Kasumi-1 (cell line): ENCODE measurements at places on chromosomes 6 and 20.

DNA sequence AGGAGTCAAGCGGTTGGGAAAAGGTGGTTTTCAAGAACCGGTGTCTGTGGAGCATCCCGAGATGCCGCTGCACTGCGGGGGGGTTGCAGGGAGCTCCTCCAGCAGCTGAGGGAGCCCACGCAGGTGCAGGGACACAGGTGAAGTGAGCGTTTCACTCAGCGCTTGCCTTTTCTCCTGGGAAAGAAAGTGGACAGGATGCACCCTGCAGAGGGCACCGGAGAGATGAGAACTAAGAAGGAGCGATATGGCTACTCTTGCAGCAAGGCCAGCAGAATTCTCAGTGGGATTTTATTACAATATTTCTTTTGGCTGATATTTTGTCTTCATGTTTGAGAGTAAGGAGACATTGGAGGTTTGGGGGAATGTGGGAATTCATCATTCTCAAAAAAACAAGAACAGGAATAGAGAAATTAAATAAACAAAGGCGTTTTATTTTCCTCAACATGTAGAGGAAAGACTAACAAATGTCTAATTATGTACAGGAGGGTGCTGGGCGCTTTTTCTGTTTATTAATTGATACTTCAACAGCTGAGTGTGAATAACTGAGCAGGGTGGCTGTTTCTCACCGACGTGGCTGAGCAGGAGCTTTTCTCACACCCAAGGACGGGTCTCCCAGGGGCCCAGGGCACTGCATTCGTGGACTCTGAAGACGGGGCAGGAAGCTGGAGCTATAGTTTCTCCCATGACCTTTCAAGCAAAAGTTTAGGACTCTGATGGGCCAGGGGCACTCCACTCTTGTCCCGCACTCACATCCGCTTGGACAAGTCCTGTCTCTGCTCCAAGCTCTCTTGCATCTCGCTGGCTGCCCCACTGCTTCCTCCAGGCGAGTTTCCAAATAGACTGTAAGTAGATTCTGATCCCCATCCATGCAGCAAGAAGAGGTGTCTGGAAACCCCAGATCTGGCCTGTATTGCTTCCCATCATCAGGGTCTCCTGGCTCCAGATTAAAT, 176.1 kb downstream of the SMOC2 start:
- no peak for DNase-seq

DNA sequence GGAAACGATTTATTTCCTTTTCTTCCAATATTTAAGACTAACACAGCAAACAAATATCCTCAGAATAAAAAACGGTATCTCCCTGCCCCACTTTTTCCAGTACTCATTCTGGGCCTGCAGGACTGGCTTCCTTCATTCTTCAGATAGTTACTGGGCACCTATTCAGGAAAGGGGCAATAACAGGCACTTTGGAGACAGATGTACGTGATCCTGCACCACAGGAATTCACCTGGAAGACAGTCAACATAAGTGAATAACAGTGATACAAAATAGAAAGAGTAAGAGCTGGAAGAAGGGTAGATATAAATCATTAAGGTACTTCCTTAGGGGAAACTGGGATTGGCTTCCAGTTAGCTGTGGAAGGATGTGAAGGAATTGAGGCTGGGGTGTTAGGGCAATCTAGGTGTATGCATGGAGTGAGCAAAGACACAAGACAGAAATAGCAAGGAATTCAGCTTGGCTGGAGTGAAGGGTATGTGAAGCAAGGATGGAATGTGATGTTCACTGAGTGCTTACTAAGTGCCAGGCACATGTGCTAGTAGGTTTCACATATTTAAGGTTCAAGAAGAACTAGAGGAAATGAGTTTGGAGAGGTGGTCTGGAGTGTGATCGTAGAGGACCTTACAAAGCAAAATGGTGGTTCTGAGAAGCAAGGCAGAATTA, 49.3 kb upstream of the FAM83C start:
- DNase-seq = no peak

GRCh38 chr6:163474581-163474980, 60.1 kb downstream of the QKI start:
- DNase-seq = no peak

- DNase-seq = peak; percentile 74
Measured at GRCh38 chr6:14981960-14982359, 263.9 kb upstream of the JARID2 start.

DNA sequence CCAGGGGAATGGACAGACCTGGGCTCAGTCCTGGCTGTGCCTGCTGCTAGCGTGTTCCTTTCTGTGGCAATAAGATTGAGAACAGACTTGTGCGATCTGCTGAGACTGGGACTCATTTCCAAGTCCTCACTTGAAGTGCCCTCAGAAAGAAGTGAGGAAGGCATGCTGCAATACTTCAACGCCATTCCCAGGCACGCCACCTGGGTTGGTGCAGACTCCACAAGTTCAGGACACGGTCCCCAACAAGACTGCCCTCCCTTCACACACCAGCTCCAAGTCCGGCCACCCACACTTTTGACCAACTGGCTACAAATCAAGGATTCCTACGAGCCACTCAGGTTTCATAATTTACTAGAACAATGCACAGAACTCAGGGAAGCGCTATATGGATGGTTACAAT, 391.8 kb upstream of the SULF2 start:
- DNase-seq = no peak

DNA sequence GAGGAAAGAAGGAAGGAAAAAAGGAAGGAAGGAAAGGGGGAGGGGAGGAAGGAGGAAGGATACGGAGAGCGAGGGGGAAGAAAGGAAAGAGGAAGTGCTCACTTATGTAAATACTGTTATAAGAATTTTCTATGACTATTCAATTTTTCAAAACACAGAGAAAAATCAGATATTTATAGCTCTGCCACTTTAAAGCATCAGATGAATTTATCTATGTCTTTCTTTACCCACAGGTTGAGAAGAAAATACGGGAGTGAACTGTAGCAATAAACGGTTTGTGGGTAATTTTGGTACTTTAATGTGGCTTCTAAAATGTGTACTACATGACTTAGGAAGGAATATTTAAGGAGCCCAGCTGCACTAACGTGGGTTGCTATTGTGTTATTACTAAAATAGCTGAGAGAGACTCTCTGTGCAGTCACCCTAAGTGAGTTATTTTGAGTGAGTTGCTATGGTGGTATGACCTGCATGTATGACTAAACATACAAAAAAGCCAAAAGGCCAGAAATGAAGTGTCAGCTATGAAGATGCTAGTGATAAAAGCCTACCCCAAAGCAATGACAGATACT, 225.5 kb downstream of the SOD2 start:
- DNase-seq = no peak

DNA sequence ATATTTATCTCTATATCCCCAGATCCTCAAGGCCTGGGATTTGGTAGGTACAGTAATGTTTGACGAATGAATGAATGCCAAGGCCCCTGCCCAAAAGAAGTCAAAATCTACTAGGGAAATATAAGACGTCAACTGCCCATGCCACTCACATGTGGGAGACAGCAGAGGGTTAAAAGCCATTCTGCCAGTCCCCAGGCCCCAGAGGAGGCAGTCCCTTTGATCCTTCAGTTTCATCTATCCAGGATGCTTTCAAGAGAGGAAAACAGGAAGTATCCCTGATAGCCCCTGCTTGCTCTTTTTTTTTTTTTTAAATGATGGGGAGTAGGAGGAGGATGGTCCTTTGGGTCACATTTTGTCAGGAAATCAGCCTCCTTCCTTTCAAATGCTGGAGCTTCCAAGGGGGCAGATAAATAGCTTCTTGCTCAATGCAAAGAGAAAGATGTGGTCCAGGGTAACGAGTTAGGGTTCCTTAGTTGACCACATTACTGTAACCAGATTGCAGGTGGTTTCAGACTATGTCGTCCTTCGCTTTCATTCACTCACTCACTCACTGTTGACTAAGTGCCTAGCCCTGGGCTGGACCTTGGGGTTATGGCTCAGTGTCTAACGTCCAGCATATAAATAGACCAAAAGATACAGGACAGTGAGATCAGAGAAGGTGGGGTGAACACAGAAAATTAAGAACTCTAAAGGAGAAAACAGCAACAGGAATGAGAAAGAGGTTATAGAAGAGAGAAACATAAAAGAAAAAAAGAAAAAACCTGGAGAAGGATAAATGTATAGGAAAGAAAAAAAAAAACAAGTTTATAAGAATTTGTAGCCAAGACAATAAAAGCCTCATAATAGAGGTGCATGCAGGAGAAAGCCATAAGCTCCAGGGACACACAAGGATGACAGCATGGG, 64.6 kb upstream of the PIM1 start:
- DNase-seq = no peak
